ENCODE measurements at places on chromosomes 5 and 9.

GRCh38 chr5:132822650-132823480 is 7.6 kb downstream of the SHROOM1 start:
- no peak for DNase-seq

DNA sequence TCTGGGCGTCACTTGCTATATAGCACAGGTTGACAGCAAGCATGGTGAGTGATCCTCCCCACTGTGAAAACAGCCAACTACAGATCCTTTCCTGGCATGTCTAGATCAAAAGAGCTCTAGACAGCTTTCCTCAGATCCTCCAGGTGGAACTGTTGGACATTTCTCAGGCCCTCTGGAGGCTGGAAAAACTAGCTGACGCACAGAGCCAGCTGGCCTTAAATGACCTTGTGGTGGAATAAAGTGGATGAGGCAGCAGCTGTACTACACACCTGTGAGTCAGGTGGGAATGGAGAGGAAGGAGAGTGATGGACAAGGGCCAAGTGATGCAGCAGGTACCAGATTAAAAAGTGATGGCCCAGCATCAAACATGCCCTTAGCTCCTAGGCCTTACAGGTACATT is 172.7 kb downstream of the TRIM32 start:
- DNase-seq = no peak

DNA sequence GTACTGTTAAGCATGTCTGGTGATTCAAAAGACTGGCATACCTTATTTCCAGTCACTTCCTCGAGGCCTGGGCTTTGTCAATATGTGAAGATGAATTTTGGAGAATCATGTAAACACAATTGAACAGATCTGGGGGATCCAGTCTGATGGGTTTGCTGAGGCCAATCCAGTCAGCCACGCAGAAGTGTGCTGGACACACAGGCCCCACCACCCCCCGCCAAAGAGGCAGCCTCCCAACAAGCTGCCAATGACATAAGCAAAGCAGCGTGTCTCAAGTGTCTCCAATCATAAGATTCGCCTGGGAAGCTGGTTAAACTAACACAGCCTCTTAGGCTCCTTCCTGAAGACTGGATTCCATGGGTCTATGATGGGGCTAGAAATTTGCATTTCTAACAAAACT is 192.9 kb upstream of the KLF9 start:
- no peak for DNase-seq

GRCh38 chr5:111756581-111757354 is at the start of gene NREP:
Gene NREP, minus strand, starts transcription at chr5:111757194. Its CDS starts 1,422 bp downstream, at chr5:111755772.
- no peak for DNase-seq

GRCh38 chr9:136284951-136285350 is 18.9 kb downstream of the CCDC187 start:
- DNase-seq = no peak

Measured in activated T-helper 1 cell treated with anti-CD3 and anti-CD28 coated beads, Interleukin-2, amount 50 U/mL, for 16 hours (primary cell).